H9 (cell line): ENCODE measurements at places on chromosomes 11 and 22. TPM values are rescaled to one million over a fixed set of nuclear protein-coding genes. Genes with fewer than 3 reads are reported as not detected.
A peak's percentile ranks its signal among the peaks of the same experiment; 100 is the strongest.

DNA sequence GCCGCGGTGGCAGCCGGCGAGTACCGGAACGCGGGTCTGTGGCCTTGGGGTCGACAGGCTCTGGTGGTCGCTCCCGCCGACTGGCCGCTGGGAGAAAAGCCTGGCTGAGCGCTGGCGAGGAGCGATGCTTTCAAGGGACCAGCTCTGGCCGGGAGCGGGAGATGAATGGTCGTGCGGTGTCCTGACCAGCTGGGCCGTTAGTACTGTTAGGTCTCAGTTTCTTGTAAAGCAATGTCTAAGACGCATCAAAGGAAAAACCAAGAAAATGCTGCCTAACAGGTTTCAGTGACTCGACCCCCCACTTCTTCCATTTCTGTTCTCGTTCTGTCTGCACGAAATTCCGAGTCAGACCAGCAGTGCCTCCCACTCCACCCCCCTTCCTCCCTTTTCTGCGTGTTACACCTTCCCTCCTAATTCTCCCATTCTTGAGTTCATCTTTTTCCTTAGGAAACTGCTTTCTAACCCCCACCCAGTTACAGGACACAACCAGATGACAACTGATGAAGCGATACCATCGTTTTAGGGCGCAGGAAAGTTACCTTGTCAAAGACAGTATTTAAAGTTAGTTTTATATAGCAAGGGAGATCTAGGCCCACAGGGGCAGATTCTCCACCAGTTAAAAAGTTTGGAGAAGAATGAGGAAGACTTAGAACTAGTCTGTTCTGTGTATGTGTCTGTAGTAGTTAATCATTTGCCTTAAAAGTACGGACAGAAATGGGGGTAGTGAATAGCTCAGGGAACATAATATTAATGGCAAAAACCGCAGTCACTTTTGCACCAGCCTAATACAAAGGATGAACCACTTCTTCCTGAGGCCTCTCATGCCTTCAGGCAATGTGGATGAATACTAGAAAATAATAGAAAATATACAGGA, 1.0 kb downstream of the CUL5 start:
- DNase-seq = no peak
- peaks cover 2% of the 10 kb centered on the region; the same call in 1 of the 2 replicates for H3K4me1 ChIP-seq

Gene DUSP8
- total RNA-seq = 3.2 and 4.4 TPM in 2 replicates

GRCh38 chr11:61866958-61867343, 24.4 kb downstream of the FADS3 start:
- H3K36me3 ChIP-seq = peaks cover 33% of the 10 kb centered on the region
- H3K27me3 ChIP-seq = no peaks in the 10 kb centered on the region; the same call in 1 of the 2 replicates
- no peak overlapping the region for H3K27ac ChIP-seq
- no peak for DNase-seq
- H3K4me1 ChIP-seq = no peaks in the 10 kb centered on the region
- H3K4me3 ChIP-seq = no peak overlapping the region

Gene DNAJB7
- total RNA-seq = not detected in 2 replicates

- no peak for DNase-seq
- no peak overlapping the region for H3K4me3 ChIP-seq
- H3K27ac ChIP-seq = no peak overlapping the region
- no peaks in the 10 kb centered on the region for H3K27me3 ChIP-seq
Measured at GRCh38 chr11:28913883-28914282, 805.7 kb downstream of the METTL15 start.

GRCh38 chr11:21307874-21308273, 638.5 kb downstream of the NELL1 start:
- no peak for DNase-seq
- H3K27me3 ChIP-seq = no peaks in the 10 kb centered on the region
- H3K36me3 ChIP-seq = no peaks in the 10 kb centered on the region
- no peaks in the 10 kb centered on the region for H3K4me1 ChIP-seq

- no peaks in the 10 kb centered on the region for H3K4me1 ChIP-seq
- no peaks in the 10 kb centered on the region for H3K27me3 ChIP-seq
- no peak for DNase-seq
Measured at GRCh38 chr11:87456499-87456898, 418.8 kb downstream of the TMEM135 start.

Gene POLR3H
- total RNA-seq = 63.6 and 68.2 TPM in 2 replicates

DNA sequence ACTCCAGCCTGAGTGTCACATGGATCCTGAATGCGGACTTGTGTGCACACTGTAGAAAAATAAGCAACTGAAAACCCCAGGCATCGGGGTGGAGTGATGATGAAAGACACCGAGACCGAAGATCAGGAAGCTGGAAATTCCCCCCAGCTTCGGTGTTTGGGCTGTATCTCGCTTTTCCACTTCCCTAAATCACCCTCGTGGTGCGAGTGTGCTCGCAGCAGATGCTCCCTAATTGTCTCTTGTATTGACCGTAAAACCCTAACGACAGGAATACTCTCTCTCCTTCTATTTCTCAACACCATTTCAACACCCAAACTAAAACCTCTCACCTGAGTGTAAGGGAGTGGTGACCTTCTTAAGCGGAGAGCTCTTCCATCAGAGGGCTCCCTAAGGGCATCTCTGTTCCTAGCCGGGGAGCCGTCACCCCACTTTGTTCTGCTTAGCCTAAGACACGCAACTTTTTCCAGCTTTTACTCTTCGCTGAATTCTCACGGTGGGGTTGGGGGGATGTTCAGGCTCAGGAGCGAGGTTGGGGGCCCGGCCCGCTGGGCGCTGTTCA, 635 bp upstream of the GRK3 start:
- H3K36me3 ChIP-seq = no peaks in the 10 kb centered on the region
- DNase-seq = no peak
- peak overlapping the region; percentile 83 for H3K4me3 ChIP-seq
- no peak overlapping the region for H3K27ac ChIP-seq
- peaks cover 1% of the 10 kb centered on the region; the same call in 1 of the 2 replicates for H3K27me3 ChIP-seq

DNA sequence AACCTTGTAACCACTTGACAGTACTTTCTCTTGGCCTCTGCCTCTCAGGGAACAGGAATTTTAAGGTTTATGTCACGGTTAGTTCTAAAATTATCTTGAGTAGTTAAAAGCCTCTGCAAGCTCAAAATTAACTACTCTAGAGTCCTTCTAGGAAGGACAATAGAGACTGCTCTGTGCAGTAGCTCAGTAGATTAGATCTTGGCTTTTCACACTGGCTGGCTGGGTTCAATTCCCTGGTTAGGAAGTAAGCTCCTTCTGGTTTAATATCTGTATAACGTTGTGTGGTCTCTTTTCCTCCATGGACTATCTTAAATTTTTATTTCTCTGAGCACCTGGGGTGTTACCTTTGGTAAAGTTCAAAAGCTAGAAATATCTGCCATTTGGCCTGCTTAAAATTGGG, 109.2 kb downstream of the AASDHPPT start:
- DNase-seq = no peak
- peaks cover 12% of the 10 kb centered on the region for H3K36me3 ChIP-seq
- no peaks in the 10 kb centered on the region for H3K27me3 ChIP-seq
- no peak overlapping the region for H3K27ac ChIP-seq
- no peak overlapping the region for H3K4me3 ChIP-seq
- H3K4me1 ChIP-seq = no peaks in the 10 kb centered on the region

DNA sequence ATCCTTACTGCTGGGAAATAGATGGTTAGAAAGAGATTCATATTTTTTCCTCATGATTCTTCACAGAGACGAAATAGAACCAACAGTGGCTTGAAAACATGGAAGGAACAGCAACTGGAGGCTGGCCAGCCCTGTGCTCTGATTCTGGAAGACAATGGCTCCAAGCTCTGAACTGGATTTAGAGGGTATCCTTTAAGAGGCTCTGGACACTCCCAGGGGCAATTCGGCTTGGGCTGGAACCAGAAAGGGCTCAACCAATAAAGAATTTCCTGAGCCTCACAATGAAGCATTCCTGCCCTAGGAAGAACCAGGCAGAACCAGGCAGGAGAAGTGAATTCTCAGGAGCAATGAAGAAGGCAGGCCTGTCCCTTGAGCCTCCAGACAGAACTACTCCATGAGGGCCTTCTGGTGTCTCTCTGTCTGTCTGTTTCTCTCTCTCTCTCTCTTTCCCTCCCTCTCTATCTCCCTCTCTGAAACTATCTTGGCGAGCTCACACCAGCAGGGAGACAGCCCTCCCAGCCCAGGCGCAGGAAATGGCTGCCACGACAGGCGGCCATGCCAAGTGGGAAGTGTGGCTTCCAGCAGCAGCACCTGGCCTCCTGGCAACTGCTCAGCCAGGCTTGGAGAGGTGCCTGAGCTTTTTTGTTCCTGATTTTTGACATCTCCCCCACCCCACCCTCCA, 93.3 kb downstream of the RCN1 start:
- no peaks in the 10 kb centered on the region for H3K4me1 ChIP-seq
- H3K36me3 ChIP-seq = no peaks in the 10 kb centered on the region
- no peak overlapping the region for H3K4me3 ChIP-seq
- no peak for DNase-seq
- no peaks in the 10 kb centered on the region for H3K27me3 ChIP-seq
- H3K27ac ChIP-seq = no peak overlapping the region

DNA sequence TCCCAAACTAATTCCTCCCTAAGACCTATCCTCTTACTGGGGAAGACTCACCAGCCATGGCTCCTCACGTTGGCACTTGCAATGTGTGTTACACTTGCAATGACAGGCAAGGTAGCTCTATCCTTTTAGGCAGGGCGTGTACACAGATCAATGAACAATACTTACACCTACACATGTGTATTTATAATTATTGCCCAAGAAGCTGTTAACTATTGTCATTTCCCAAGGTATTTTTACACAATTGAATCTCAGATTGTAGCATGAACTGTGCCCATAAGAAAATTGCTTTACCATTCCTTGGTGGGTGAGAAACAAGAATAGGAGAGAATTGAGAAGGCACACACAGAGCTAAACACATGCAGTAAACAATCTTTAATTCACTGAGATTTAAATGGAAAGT, at the start of gene CARD18:
TSS of gene CARD18 (minus strand) at position 101 of the 400 bp plus-strand sequence. CDS start at position 58, 43 bp downstream.
- DNase-seq = no peak
- H3K4me3 ChIP-seq = no peak within 1 kb of the TSS
- no peaks in the 10 kb centered on the region for H3K4me1 ChIP-seq
- H3K27ac ChIP-seq = no peak within 1 kb of the TSS
- peaks cover 6% of the 10 kb centered on the region; the same call in 1 of the 3 replicates for H3K36me3 ChIP-seq

Gene BEST1
- 0.18 and 0.24 TPM in 2 replicates for total RNA-seq

Gene OTOG
- 0.35 and 0.86 TPM in 2 replicates for total RNA-seq

- no peaks in the 10 kb centered on the region for H3K27me3 ChIP-seq
- no peaks in the 10 kb centered on the region for H3K4me1 ChIP-seq
- H3K4me3 ChIP-seq = no peak overlapping the region
- H3K27ac ChIP-seq = no peak overlapping the region
- no peak for DNase-seq
- H3K36me3 ChIP-seq = no peaks in the 10 kb centered on the region; the same call in 1 of the 2 replicates
Measured at GRCh38 chr11:36478700-36479329, 31.3 kb downstream of the TRAF6 start.

- no peak overlapping the region for H3K27ac ChIP-seq
- no peaks in the 10 kb centered on the region for H3K27me3 ChIP-seq
- H3K4me3 ChIP-seq = no peak overlapping the region
- no peaks in the 10 kb centered on the region for H3K4me1 ChIP-seq
- peaks cover 5% of the 10 kb centered on the region; the same call in 1 of the 2 replicates for H3K36me3 ChIP-seq
Measured at GRCh38 chr11:131428853-131429252, 58.4 kb downstream of the NTM start.

Gene NTM
- 9.9 and 13.8 TPM in 2 replicates for total RNA-seq

GRCh38 chr11:16097543-16097942, 258.8 kb downstream of the SOX6 start:
- no peak for DNase-seq
- no peak overlapping the region for H3K4me3 ChIP-seq
- no peaks in the 10 kb centered on the region for H3K27me3 ChIP-seq
- no peak overlapping the region for H3K27ac ChIP-seq
- H3K36me3 ChIP-seq = no peaks in the 10 kb centered on the region

DNA sequence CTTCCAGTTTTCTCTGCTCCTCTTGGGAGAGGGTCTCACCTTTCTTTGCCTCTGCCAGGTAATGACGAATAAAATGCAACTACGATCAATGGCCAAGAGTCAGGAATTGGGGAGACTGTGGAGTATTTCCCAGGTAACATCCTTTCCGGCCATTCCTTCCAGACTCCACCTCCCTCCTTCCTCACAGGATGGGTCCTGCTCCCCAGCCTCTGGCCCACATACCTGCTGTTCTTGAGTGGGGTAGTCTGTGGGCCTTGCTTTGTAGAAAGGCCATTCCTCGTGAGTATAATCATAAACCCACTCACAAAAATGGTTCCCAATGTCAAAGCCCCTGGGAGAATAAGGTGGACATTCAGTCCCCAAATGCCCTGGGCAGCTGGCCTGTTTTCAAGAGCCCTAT, 1.5 kb upstream of the CPT1B start:
- peaks cover 4% of the 10 kb centered on the region for H3K36me3 ChIP-seq
- H3K4me1 ChIP-seq = peaks cover 2% of the 10 kb centered on the region; the same call in 1 of the 2 replicates
- no peak for DNase-seq
- H3K4me3 ChIP-seq = no peak overlapping the region

DNA sequence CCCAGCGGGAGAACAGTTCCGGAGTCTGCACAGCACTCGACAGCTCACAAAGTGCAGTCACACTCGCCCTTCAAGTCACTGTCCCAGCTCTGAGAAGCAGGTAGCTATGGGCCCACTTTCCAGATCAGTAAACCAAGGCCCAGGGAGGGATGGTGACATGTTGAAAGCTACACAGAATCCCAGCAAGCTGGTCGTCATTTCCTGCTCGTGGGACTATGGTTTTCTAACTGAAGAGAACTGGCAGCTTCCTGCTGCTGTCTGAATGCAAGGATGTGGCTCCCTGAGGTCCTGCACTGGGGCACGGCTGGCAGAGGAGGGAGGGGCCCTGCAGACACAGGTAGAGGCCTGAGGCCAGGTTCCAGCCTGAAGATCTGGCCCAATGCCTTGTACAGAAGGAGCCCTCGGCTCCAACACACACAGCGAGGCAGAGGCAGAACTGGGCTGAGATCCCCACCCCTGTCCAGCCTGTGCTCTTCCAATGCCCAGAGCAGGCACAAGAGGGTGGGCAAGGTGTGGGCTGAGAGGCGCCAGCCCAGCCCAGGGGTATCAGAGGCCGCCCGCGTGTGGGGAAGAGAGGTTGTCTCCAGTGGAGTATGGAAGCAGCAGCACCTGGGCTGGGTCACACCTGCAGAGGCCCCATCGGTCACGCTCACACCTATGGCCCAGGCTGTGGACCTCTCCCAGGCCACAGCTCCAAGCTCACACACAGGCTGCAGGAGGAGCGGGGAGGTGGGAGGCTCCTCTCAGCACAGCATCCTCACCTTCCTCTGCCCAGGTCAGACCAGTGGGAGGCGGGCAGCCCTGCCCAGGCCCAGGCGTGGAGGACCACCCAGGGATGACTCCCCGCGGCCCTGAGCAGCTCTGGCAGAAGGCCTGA, 119.2 kb downstream of the PHF21B start:
- H3K4me3 ChIP-seq = no peak overlapping the region; the same call in 2 of the 3 replicates
- H3K36me3 ChIP-seq = peaks cover 56% of the 10 kb centered on the region
- H3K27me3 ChIP-seq = no peaks in the 10 kb centered on the region
- DNase-seq = no peak

Gene SHISA8
- 0.72 and 1.4 TPM in 2 replicates for total RNA-seq

Gene FIBIN
- not detected in 2 replicates for total RNA-seq

Gene FAT3
- 16.3 and 19.1 TPM in 2 replicates for total RNA-seq
